Activated CD4-positive, alpha-beta T cell treated with anti-CD3 and anti-CD28 coated beads, Interleukin-2, amount 50 U/mL, for 4 hours (primary cell): ENCODE measurements at places on chromosomes 12 and 14.

GRCh38 chr14:33480071-33480886 lies 470.6 kb downstream of the EGLN3 start:
- no peak for DNase-seq

DNA sequence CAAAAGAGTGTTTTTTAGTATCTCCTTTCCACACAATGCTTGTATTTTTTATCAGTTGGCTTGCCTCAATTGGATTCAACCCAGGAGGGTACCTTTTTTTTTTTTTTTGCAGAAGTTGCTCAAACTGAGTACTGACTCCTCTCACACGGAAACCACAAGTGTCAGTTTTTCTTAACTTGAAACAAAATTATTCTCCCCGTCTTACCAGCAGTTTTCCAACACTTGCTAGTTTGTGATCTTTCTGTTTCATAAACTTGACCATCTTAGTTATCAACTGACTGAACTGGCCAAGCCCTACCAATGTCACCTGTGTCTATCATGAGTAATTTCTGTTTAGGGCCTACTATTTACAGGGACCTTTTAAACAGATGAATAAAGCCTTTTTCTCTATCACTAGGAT lies 34.1 kb upstream of the ITPR2 start:
- no peak for DNase-seq

- DNase-seq: no peak
Measured at GRCh38 chr14:56002876-56003625, 115.2 kb upstream of the PELI2 start.

DNA sequence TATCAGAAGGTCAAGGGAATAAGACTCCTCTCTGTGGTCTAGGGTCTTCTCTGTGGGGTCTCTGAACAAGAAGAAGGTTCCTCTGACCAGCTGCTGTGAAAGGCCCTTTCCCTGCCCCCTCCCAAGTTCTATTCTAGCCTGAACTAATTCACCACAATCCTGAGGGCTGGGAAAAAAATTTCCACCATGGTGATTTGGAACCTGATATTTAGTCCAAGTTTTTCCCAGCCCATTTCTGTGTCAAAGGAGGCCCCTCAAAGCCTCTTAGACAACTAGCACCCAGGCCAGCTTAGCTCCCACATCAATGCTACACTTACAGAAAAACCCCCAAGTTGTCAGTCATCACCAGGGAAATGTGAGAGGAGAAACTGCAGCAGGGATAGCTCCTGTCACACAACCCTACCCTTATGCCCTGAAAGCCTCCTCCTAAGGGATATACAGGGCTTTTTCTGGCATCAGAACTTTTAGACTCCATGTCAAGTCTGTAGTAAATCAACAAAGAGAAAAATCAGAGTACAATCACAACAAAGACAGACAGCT lies 4.5 kb downstream of the FMNL3 start:
- no peak for DNase-seq

GRCh38 chr12:39610436-39611025 lies 9.1 kb downstream of the ABCD2 start:
- DNase-seq: no peak
